LNCaP clone FGC (cell line): ENCODE measurements at places on chromosomes 3 and 15.

- DNase-seq, result no peak
Observed at GRCh38 chr3:13748276-13748879, 131.5 kb downstream of the WNT7A start.

DNA sequence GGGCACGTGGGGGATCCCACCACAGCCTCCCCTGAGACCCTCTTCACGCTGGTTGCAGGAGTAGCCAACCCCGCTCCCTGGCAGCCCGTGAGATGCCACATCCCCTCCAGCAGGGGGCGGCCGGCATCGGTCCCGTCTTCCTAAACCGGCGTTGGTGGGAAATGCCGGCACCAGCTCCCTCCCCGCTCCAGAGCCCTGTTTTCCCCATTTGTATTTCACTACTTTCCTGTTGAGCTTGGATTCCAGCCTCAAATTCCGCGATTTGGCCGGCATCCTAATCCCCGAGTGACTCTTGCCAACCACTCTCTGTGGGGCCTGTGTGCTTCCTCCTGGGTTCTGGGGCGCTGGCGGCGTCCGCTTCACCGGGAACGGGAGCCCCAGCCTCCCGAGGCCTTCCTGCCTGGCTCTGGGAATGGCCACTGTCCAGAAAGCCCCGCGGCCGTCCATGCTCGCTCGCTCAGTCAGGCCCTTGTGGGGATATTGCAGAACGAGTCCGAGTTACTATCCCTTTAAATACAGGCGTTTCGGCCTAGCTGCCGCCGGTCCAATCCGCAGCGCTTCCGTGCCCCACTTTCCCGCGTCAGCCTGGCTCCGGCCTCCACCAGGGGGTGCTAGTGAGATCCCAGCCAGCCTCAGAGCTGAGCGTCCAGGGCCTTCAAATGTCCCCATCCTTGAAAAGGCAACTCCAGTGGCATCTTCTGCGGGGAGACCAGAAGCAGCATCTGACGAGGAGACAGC, 8.1 kb upstream of the ADAMTS17 start:
- DNase-seq, result peak; percentile 76

DNA sequence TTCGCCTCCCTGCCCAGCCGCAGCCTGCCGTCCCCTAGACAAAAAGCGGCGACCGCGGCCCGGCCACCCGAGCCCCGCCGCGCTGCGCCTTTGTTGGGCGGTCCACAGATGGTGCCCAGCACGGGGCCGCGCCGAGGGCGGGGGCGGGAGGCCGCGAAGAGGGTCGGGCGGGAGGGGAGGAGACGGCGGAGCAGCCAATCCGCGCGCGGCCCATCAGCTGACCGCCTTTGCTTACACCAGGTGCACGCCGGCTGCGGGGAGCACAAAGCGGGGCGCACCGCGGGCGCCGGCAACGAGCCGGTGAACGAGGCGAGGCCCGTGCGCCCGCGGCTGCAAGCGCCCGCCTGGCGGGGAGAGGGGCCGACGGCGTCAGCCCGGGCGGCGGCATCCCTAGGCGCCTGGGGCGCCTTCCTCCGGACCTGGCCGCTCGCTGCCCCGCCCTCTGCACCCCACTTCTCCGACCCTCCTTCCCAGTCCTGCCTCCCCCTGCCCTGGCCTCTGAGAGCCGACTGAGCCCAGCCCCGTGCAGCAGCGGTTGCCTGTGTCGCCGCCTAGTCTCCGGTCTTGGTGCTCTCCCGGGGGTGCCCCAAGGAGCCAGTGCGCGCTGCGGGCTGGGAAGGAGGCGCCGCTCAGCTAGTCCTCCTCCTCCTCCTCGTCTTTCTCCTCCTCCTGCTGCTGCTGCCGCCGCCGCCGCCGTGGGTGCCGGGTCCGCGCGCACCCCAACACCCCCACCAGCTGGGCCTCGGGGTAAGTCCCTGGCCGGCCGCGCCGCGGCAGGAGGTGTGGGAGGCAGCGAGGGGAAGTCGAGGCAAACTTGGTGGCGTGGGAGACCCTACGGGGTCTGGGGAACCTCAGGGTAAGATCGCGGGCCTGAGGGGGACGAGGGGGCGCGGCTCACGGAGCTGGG, at the start of gene LRRN1:
Gene LRRN1, plus strand, starts transcription at position 259 of the 907 bp plus-strand sequence. CDS start 45,211 bp downstream, outside the sequence.
- peak; percentile 2 for DNase-seq

DNA sequence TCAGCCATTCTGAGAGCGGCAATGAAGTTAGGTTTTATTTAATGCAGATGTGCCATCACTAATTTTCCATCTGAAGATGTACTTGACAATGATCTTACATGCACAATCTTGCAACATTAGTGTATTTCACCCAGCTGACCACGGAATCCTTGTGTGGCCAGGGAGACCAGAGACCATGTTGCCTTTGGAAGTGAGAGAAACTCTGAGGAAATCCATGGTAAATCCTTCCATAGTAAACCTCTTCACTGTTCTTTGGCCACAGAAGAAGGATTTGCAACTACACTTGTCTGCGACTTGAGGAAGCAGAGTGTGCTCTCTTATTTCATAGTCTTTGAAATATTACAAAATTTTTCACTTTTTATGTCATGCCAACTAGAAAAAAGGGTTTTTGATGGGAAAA, 128.4 kb upstream of the IGSF10 start:
- no peak for DNase-seq

DNA sequence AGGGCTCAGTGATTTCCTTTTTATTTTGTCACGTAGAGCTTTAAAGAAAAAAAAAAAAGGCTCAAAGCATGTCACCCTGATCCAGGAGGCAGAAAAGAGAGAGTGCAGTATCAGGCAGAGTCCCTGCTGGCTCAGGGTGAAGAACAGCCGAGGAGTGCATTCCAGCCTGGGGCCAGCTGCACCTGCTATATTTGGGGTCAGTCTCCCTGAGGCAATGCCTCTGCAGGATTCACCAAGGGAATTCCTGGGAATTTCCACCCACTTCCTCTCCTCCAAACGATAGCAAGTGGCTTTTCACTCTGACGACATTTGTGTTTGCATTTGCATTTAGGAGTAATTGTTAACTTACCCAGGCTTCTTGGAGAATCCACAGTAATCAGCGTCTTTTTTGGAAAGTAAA, 202.9 kb upstream of the CTNNB1 start:
- no peak for DNase-seq

- DNase-seq, result no peak
Observed at GRCh38 chr3:2154621-2155020, 56.0 kb downstream of the CNTN4 start.

DNA sequence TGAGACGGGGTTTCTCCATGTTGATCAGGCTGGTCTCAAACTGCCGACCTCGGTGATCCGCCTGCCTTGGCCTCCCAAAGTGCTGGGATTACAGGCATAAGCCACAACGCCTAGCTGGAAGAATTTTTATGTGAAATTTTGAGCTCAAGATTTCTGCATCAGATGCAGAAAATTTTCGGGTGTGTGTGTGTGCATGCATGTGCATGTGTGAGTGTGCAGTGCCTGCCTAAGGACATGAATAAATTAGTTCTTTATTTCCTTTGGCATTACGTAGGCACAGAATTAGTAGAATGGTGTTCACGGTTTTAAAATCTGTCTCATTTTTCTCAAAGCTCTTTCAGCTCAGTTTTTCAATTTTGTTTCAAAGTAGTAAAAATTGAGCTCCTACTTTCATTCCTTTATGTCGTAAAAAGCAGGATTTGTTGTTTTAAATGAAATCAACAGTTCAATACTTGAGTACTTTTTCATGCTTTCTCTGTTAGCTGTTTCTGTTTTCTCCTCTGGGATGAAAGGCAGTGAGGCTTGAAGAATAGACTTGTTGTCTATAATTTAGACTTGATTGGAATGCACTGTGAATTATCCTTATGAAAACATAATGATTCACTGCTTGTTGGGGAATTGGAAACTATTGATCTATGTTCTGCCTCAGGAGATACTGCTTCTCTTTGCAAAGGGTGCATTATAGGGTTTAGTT, 23.3 kb upstream of the RAB11A start:
- DNase-seq, result no peak

- no peak for DNase-seq
Observed at GRCh38 chr3:101020351-101021015, 27.3 kb upstream of the ABI3BP start.

GRCh38 chr15:86620641-86621349, 541.1 kb downstream of the AGBL1 start:
- no peak for DNase-seq

DNA sequence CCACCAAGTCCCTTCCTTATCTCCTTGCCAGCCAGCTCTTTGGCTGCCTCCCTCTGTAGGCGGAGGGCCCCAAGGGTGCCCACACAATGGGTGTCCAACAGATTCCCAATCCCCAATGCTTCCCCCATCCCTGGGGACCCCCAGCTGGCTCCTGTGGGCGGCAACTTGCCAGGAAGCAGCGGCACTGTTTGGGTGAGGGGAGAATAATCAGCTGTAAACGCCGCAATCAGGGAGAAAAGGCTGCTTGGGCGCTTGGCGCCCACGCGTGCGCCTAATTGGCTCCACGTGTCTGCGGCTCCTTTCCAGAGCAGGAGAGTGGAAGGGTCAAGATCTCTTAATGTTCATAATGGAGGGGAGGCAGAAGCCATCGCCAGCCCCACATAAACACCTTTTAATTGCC, 67.9 kb upstream of the TMEM115 start:
- DNase-seq, result no peak

GRCh38 chr15:75164625-75165350, 36.9 kb upstream of the C15orf39 start:
- DNase-seq, result no peak

GRCh38 chr15:62868507-62868906, 174.0 kb upstream of the TPM1 start:
- DNase-seq, result no peak

DNA sequence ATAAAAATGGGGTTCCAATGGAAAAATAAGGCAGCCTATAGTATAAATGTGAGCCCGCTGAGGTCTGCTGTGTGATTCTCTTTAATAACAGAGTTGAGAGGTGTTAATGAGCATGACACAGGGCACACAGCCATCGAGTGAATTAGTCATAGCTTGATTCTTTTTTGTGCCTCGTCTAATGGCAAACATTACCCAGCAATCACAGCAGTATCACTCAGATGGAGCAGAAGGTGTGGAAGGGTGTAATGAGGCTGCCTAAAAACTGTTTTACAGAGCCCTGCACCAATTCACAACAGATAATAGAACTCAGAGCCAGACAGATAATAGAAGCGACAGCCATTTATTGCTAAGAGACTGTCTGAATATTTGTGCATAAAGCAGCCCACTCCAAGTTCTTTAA, 178.6 kb upstream of the TPRG1 start:
- DNase-seq, result no peak

GRCh38 chr3:19811689-19812088, 122.3 kb downstream of the EFHB start:
- DNase-seq, result no peak

DNA sequence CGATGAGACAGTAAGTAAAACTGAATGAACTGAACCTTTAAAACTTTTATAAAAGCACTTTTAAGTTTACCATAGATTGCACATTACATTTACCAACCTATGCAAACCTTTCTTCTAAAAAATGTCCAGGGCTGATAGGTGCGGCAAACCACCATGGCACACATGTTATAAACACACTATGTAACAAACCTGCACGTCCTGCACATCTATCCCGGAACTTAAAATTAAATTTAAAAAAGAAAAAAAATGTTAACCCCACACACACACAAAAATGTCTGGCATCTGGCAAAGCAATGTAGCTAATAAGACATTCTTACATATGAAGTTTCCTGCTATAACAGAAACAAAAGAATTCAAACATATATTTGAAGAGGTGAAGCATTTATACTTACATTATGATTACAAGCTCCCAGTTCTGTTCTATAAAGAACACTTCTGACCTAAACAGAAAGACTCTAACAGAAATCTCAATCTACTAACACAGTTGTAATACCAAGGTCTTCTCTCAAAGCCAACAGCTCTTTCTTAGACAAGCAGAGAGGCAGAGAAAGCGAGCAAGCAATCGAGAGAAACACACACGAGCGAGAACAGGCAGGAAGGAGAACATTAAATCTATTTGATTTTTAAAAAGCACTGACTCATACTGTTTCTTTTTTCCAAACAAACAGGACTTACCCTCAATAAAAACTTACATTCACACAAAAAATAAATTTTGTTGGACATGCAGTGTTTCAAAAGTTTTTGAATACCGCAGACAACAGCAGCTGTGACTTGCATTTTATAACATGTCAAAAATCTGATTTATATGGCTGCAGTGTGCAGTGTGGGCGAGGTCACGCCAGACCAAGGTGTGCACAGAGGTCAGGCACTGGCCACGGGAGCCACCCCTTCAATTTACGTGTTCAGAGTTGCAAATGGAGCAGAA, at the start of gene NRG4:
Gene NRG4, minus strand, starts transcription at position 798 of the 925 bp plus-strand sequence. CDS start 1,194 bp downstream, outside the sequence.
- no peak for DNase-seq

DNA sequence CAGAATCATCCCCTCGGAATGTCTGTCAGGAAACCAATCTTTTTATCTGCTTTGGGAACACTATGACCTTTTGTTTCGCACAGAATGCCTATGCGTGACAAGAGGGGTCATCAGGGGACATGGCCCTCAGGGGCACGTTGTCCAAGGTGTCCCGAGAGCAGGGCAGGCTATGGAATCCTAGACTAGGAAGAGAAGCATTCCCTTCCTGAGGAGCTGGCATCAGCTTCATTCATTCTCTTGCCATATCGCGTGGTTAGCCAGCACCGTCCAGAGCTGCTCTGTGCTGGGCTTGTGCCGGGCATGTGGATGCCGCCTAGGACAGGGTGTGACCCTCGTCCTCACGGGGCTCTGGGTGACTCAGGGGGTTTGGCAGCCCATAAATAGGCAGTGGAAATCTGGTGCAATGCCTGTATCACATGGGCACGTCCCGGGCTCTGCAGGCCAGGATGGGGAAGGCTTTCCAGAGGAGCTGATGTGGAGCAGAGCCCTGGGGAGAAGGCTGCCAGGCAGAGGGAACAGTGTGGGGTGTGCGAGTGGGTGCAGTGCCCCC, 117.8 kb downstream of the TMEM266 start:
- DNase-seq, result no peak
